GM23248 (cell line): ENCODE measurements at places on chromosomes 12 and 14.
A peak's percentile ranks its signal among the peaks of the same experiment; 100 is the strongest.

DNA sequence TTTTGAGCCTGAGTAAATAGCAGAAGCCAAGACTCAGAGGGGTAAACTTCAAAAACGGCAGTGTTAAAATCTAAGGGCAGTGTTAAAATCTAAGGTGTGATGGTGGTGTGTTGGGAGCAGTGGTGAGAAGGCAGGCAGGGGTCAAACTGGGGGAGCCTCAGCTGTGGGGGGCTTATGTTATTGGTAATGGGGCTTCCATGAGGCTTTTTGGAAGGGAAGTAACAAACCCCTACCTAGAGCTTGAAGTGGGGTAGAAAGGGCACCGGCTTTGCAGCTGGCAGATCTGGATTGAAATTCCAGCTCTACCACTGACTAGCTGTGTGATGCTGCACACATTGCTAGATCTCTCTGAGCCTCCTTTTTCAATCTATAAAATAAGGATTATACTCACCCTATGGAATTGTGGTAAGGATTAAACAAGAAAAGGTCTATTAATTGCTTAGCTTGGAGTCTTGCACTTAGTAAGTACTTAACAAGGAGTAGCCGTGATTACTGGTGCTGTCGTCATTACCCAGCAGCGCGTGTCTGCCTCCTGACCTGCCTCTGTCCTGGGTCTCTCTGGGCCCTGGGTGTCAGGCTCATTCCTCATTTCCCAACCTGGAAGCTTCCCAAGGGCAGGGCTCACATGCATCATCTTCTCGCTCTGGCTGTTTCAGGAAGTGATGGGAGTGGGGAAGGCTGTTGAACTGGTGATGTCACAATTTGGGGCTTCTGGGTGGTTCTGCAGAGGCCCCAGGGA, 18.5 kb upstream of the KRT80 start:
- peak overlapping the region; percentile 45 for H3K27ac ChIP-seq
- peak; percentile 89 for DNase-seq
- no peak overlapping the region for H3K4me3 ChIP-seq
- peaks cover 38% of the 10 kb centered on the region for H3K4me1 ChIP-seq

DNA sequence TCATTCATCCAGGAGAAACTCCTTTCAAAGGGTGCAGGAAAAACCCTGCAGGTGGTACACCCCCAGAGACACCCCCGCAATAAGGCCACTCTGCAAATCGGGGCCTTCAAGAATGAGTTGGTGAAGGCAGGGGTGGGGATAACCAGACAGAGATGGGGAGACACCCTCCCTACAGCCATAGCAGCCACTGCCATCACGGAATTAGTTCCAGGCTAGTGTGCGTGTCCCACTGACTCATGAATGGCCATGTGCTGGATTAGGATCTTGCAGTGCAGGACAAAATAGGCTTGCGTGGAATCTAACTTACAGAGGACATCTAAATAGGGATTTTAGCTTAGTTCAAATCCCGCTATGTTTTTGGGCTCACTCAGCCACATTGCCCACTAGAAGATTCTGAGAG, 37.8 kb downstream of the SPRING1 start:
- H3K27me3 ChIP-seq = peaks cover 12% of the 10 kb centered on the region; the same call in 1 of the 2 replicates
- peak; percentile 27 for DNase-seq

GRCh38 chr14:55339770-55340169, 68.5 kb downstream of the FBXO34 start:
- H3K4me1 ChIP-seq = peaks cover 26% of the 10 kb centered on the region
- no peaks in the 10 kb centered on the region for H3K27me3 ChIP-seq
- no peaks in the 10 kb centered on the region for H3K36me3 ChIP-seq
- H3K4me3 ChIP-seq = no peak overlapping the region

DNA sequence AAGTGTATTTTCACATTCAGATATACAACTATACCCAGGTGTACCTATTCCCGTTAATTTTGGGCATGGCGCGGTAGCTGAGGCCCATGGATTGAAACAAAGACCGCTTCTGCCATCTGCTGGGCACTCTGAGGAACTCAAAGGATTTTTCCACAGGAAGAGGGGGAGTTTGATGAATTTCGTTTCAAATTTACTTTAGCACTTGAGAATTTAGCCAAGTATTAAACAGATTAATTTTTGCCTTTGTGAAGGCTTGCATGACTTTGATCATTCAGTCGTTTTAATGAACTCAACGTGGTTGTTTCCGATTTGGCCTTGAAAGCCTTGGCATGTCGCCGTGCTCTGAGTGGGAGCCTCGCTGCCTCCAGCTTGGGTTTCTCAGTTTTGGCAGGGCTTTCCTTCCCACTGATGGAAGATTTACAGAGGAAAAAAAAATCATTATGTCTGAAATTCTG, 153.2 kb upstream of the DDHD1 start:
- peaks cover 9% of the 10 kb centered on the region for H3K4me1 ChIP-seq
- peak; percentile 67 for DNase-seq
- no peak overlapping the region for H3K27ac ChIP-seq

- no peaks in the 10 kb centered on the region for H3K27me3 ChIP-seq
- H3K27ac ChIP-seq = no peak overlapping the region
- no peak for DNase-seq
- no peaks in the 10 kb centered on the region for H3K4me1 ChIP-seq
These were observed 967.8 kb downstream of the TMEM121 start for GRCh38 chr14:106493962-106494823.

DNA sequence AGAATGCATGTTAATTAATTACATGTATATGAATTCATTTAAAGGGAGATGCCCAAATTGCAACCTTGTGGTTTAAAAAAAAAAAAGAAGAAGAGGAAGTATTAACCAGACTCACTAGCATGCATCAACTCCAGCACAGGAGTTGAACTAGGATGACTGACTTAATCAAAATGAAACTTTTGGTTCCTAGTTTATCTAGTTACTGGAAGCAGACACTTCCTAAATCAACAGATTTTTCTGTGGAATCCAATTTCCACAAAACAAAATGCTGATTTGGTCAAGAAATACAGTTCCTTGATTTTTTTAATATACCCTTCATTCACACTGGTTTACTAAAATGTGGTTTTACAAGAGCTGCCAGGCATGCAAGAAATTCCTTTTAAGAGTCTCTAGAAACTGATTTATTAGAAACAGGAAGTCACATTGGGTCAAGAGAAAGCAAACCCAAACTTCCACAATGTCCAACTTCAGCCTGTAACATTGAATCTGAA, 41.6 kb downstream of the ITPR2 start:
- DNase-seq = peak; percentile 32
- no peaks in the 10 kb centered on the region for H3K27me3 ChIP-seq
- peak overlapping the region; percentile 18; the same call in 1 of the 2 replicates for H3K27ac ChIP-seq
- no peaks in the 10 kb centered on the region for H3K36me3 ChIP-seq

- H3K4me3 ChIP-seq = no peak overlapping the region
- DNase-seq = no peak
- H3K27ac ChIP-seq = no peak overlapping the region
- no peaks in the 10 kb centered on the region for H3K36me3 ChIP-seq
- H3K4me1 ChIP-seq = no peaks in the 10 kb centered on the region
- H3K27me3 ChIP-seq = no peaks in the 10 kb centered on the region
These were observed 227.7 kb upstream of the DDHD1 start for GRCh38 chr14:53380867-53381225.
